ENCODE measurements at places on chromosomes 11 and 22.
A peak's percentile ranks its signal among the peaks of the same experiment; 100 is the strongest.

GRCh38 chr11:74138572-74138971, 32.2 kb downstream of the C2CD3 start:
- DNase-seq, result no peak

DNA sequence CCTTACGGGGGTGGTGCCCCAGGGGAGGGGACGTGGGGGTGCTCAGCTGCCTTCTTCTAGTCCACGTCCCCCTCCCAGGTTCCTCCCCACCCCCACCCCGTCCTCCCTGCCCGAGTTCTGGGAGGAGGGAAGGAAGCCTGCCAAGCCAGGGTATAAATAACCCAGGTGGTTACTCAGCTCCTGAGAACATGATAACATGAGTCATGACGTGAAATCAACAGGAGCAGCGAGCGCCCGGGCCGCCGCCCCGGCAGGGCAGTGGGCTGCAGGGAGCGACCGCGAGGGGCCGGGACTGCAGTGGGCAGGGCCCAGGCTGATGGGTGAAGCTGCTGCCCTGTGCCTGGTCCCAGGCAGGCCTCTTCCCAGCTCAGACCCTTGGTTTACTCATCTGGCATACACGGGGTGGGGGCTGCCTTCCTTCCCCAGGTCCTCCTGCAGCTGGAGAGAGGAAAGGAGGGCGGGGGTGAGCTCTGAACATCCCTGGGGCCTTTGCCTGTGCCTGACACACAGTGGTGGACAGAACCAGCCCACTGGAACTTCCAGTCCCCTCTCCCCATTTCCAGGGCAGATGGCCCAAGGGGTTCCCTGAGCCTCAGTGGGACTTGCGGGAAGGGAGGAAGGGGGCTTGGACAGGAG, 8.8 kb upstream of the PDGFB start:
- DNase-seq, result peak; percentile 47

- no peak for DNase-seq
Measured at GRCh38 chr11:36403661-36404060, 106.4 kb downstream of the TRAF6 start.

- no peak for DNase-seq
Measured at GRCh38 chr11:57560146-57560545, 7.3 kb downstream of the UBE2L6 start.

DNA sequence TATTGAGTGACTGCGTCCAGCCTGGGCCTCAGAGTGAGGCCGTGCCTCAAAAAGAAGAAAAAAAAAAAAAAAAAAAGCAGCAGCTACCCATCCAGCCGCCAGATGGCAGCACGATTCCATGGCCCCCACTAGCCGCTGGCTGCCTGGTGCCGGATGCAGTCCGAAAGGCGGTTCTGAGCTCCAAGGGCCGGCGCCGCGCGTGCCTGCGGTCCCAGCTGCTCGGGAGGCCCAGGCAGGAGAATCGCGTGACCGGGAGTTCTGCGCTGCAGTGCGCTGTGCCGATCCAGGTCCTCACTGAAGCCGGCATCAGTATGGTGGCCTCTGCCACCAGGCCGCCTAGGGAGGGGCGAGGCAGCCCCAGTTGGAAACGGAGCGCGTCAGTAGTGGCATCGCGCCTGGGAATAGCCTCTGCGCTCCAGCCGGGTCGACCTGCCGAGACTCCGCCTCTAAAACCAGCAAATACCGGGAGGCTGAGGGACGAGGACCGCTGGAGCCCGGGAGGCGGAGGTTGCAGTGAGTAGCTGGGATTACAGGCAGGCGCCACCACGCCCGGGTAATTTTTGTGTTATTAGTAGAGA, 19.3 kb downstream of the SCARF2 start:
- DNase-seq, result peak; percentile 82

GRCh38 chr22:23212061-23213021, 32.0 kb downstream of the BCR start:
- DNase-seq, result no peak

GRCh38 chr22:30922151-30922611, 46.4 kb downstream of the MORC2 start:
- DNase-seq, result no peak

GRCh38 chr11:15911377-15912044, 444.8 kb downstream of the SOX6 start:
- DNase-seq, result peak; percentile 66
